ENCODE measurements at places on chromosomes 3 and 15. TPM values are rescaled to one million over a fixed set of nuclear protein-coding genes. Genes with fewer than 3 reads are reported as not detected.

The PRR20G gene
- not detected for total RNA-seq

The ALCAM gene
- total RNA-seq, result 93.7 TPM

The ADAMTS9 gene
- total RNA-seq, result 4.0 TPM

The ANXA2 gene
- 3,434 TPM for total RNA-seq

The PTH1R gene
- not detected for total RNA-seq

The VILL gene
- total RNA-seq, result 0.16 TPM

The CLEC3B gene
- 11.6 TPM for total RNA-seq

The WDR49 gene
- total RNA-seq, result not detected

The MRAS gene
- total RNA-seq, result 75.6 TPM

The ZNF80 gene
- not detected for total RNA-seq

The PAK6 gene
- 0.09 TPM for total RNA-seq

The MNS1 gene
- total RNA-seq, result 8.4 TPM

- no peak for DNase-seq
- peaks cover 6% of the 10 kb centered on the region for H3K27me3 ChIP-seq
- peak overlapping the region; percentile 99 for H3K27ac ChIP-seq
- H3K36me3 ChIP-seq, result peaks cover 65% of the 10 kb centered on the region
- peaks cover 18% of the 10 kb centered on the region for H3K4me1 ChIP-seq
- peak overlapping the region; percentile 84 for H3K4me3 ChIP-seq
Measured at GRCh38 chr3:186784820-186785494, 1.6 kb downstream of the EIF4A2 start.

DNA sequence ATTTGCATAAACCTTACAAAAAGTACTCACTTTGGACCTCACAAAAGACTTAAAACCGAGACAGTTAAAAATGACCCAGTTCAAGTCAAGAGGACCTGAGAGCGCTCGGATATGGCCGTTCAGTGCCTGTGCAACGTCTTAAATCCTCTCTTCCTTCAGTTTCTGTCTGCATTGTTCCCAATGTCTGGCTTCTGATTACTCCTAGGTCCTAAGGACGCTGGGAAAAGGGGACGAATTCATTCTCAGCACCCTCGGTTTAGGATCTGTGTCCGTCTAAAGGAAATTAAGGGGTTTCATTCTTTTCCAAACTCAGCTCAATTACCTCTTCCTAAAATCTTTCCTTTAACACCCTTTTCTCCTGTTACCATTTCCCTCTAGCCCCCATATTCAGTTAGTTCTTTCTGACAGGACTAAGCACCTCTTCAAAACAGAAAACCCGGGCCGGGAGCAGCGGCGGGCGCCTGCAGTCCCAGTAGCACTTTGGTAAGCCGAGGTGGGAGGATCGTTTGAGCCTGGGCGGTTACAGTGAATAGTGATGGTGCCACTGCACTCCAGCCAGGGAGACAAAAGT lies 970 bp downstream of the DPPA4 start:
- H3K4me1 ChIP-seq, result no peaks in the 10 kb centered on the region
- H3K36me3 ChIP-seq, result no peaks in the 10 kb centered on the region
- DNase-seq, result no peak
- H3K27me3 ChIP-seq, result no peaks in the 10 kb centered on the region

- H3K27ac ChIP-seq, result no peak overlapping the region
- peaks cover 13% of the 10 kb centered on the region for H3K4me1 ChIP-seq
- no peaks in the 10 kb centered on the region for H3K36me3 ChIP-seq
- H3K4me3 ChIP-seq, result no peak overlapping the region
- 0 out of 2 replicates have a peak, but pooled peaks cover 6% of the 10 kb centered on the region for H3K27me3 ChIP-seq
Measured at GRCh38 chr15:47411733-47412132, 305.6 kb upstream of the SEMA6D start.

- H3K27me3 ChIP-seq, result no peaks in the 10 kb centered on the region
- peaks cover 76% of the 10 kb centered on the region for H3K4me1 ChIP-seq
- H3K4me3 ChIP-seq, result no peak overlapping the region
- no peak for DNase-seq
Measured at GRCh38 chr15:67110958-67111864, 45.8 kb downstream of the SMAD3 start.

DNA sequence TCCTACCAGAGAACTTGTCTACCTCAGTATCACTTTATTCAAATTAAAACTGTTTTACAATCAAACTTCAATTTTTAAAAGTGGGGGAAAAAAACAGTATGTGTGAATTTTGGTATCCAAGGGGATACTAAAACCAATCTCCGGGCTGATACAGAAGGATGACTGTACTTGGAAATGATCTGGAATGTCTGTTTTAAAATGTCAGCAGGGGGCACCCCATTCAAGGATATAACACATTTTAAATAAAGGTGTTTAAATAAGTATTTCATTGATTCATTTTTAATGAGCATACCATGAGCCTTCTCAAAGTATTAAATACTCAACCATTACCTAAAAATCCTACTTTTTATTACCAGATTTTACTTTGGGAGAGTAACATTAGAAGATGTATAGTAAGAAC lies 67.9 kb downstream of the ULK4 start:
- H3K36me3 ChIP-seq, result no peaks in the 10 kb centered on the region
- DNase-seq, result no peak
- no peak overlapping the region for H3K4me3 ChIP-seq
- no peaks in the 10 kb centered on the region for H3K27me3 ChIP-seq
- H3K4me1 ChIP-seq, result no peaks in the 10 kb centered on the region
- H3K27ac ChIP-seq, result no peak overlapping the region

- H3K4me3 ChIP-seq, result no peak overlapping the region
- H3K4me1 ChIP-seq, result no peaks in the 10 kb centered on the region
- no peaks in the 10 kb centered on the region for H3K36me3 ChIP-seq
- H3K27me3 ChIP-seq, result no peaks in the 10 kb centered on the region
- H3K27ac ChIP-seq, result no peak overlapping the region
Measured at GRCh38 chr3:161941891-161942290, 445.3 kb downstream of the OTOL1 start.

DNA sequence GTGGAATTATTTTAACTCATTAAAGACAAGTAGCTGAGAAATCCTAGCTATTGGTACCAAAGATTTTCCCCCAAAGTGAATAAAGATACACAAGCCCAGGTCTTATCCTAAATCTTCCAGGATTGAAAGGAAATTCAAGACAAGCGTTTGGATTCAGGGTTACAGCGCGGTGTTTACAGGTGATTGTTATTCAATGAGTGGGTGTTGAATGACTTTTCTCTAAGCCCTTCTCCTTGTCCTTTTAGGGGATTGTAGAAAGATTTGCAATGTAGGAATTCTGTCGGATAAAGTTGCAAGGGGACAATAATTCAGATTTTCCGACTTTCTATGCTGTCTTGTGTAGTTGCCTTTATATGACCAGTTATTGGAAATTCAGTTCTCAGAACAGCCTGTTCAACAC lies 57.2 kb downstream of the USP13 start:
- peaks cover 33% of the 10 kb centered on the region for H3K36me3 ChIP-seq
- H3K27me3 ChIP-seq, result no peaks in the 10 kb centered on the region
- no peak overlapping the region for H3K4me3 ChIP-seq
- no peak overlapping the region for H3K27ac ChIP-seq
- H3K4me1 ChIP-seq, result peaks cover 42% of the 10 kb centered on the region
- DNase-seq, result no peak

GRCh38 chr3:55978953-55979352 lies 489.3 kb downstream of the ERC2 start:
- DNase-seq, result no peak
- no peak overlapping the region for H3K4me3 ChIP-seq
- no peaks in the 10 kb centered on the region for H3K27me3 ChIP-seq
- H3K36me3 ChIP-seq, result no peaks in the 10 kb centered on the region

DNA sequence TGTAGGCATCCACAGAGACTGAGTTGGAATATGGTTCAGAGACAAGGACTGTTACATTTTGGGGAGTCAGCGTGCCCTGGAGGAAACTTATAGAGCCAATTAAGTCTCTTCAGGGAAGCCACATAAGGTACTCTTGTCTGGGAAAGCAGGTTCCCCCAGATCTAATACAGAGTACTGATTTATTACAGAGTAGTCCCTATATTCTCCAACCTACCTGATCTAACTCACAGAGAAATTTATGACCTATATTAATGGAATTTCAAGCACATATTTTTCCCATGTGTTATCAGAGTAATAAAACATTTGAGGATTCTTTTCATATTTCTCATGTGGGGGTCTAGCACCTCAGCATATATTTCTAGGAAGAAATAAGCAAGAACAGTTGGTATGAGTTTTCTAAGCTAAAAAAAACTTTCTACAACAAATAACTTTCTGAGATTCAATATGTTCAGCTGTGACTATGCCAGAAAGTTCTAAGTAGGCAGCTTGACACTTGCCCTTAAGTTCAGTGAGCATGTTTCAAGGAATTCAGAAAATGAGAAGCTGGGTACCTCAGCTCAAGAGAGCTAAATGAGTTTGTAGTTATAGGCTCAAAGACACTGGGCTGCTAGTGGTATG lies 75.3 kb upstream of the COL8A1 start:
- H3K27ac ChIP-seq, result peak overlapping the region; percentile 55
- no peaks in the 10 kb centered on the region for H3K27me3 ChIP-seq
- H3K4me1 ChIP-seq, result peaks cover 12% of the 10 kb centered on the region
- H3K4me3 ChIP-seq, result no peak overlapping the region
- H3K36me3 ChIP-seq, result no peaks in the 10 kb centered on the region

DNA sequence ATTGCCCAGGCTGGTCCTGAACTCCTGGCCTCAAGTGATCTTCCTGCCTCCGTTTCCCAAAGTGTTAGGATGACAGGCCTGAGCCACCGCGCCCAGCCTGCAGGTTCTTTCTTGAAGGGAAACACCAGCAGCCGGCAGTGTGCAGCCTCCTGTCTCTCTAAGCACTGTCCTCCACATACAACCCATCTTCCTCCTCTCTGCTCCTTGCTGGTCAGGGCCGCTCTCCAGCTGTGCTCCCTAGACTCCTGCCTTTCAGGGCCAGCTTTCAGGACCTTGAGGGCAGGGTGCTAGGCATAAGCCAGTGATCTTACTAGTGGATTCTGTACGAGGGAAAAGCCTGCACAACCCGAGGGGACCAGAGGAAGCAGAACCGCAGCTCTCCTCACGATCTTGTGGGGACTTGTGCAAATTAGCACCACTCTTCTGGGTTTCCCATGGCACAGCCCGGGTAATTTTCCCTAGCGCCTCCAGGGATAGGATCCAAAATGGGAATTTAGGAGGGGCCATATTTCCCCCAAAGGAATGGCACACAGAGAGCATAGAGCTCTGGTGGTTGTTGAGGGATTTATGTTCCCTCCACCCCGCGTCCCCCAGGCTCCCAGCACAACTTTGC lies 18.2 kb upstream of the CORO2B start:
- no peaks in the 10 kb centered on the region for H3K36me3 ChIP-seq
- H3K4me1 ChIP-seq, result peaks cover 7% of the 10 kb centered on the region
- peaks cover 3% of the 10 kb centered on the region for H3K27me3 ChIP-seq
- no peak overlapping the region for H3K4me3 ChIP-seq
- DNase-seq, result no peak
- no peak overlapping the region for H3K27ac ChIP-seq

DNA sequence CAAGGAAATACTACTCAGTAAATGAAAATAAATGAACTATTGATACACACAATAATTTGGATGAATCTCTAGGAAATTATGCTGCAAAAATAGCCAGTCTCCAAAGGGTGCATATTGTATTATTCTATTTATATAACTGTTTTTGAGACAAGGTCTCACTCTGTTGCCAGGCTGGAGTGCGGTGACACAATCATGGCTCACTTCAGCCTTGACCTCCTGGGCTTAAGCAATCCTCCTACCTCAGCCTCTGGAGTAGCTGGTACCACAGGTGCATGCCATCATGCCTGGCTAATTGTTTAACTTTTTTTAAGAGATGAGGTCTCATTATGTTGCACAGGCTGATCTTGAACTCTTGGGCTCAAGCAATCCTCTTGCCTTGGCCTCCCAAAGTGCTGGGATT lies 12.5 kb downstream of the KLHDC8B start:
- H3K36me3 ChIP-seq, result no peaks in the 10 kb centered on the region
- H3K4me3 ChIP-seq, result no peak overlapping the region
- no peak overlapping the region for H3K27ac ChIP-seq
- H3K27me3 ChIP-seq, result no peaks in the 10 kb centered on the region
- no peaks in the 10 kb centered on the region for H3K4me1 ChIP-seq
- no peak for DNase-seq

DNA sequence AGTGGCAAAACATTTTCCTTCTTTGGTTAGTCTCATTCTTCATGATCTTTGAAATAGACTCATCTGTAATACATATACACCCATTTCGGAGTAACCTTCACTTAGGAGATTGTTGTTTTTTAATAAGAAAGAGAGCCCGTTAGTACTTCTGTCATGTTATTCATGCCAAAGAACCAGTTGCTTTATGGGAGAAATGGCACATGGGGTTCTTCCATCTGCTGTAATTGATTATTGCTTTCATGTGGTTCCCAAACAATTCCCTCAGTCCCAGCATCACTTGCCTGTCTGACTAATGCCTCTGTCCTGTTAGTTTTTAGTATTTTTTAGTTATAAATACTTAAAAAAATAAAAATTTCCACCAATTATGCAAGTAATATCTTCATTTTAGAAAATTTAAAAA lies 33.8 kb upstream of the FAH start:
- H3K4me3 ChIP-seq, result no peak overlapping the region
- H3K27me3 ChIP-seq, result no peaks in the 10 kb centered on the region
- DNase-seq, result no peak
- H3K36me3 ChIP-seq, result peaks cover 18% of the 10 kb centered on the region
- peaks cover 8% of the 10 kb centered on the region for H3K4me1 ChIP-seq

GRCh38 chr15:68981941-68982340 lies 32.6 kb upstream of the NOX5 start:
- H3K27ac ChIP-seq, result no peak overlapping the region
- no peaks in the 10 kb centered on the region for H3K36me3 ChIP-seq
- 0 out of 2 replicates have a peak, but pooled peaks cover 3% of the 10 kb centered on the region for H3K27me3 ChIP-seq
- H3K4me1 ChIP-seq, result no peaks in the 10 kb centered on the region

DNA sequence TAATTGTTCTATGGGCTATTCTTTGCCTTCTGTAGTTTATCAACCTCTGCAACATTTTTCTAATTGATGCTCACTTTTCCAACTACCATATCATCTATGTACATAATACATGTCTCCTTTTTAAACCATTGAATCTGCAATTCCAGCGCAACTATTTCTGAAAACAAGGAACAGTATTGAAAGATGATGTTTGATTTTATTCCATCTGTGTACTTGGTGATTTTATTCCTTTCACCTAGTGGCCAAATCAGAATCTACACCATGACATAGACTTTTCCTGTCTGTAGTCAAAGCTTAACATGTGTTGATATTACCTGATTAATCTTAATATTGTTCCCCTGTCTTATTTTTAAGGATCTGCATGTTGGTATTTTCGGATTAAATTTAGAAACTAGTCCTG lies 13.0 kb downstream of the NKTR start:
- no peak for DNase-seq
- H3K36me3 ChIP-seq, result peaks cover 35% of the 10 kb centered on the region
- H3K4me3 ChIP-seq, result no peak overlapping the region
- no peaks in the 10 kb centered on the region for H3K4me1 ChIP-seq
- H3K27ac ChIP-seq, result no peak overlapping the region
- H3K27me3 ChIP-seq, result no peaks in the 10 kb centered on the region

GRCh38 chr3:147361454-147362420 lies 44.6 kb downstream of the ZIC4 start:
- no peaks in the 10 kb centered on the region for H3K36me3 ChIP-seq
- peak; percentile 11 for DNase-seq
- no peak overlapping the region for H3K4me3 ChIP-seq
- no peak overlapping the region for H3K27ac ChIP-seq

- no peak for DNase-seq
- H3K27me3 ChIP-seq, result no peaks in the 10 kb centered on the region
- H3K4me1 ChIP-seq, result peaks cover 22% of the 10 kb centered on the region
- no peak overlapping the region for H3K27ac ChIP-seq
- H3K36me3 ChIP-seq, result no peaks in the 10 kb centered on the region
Measured at GRCh38 chr15:56774356-56774755, 41.0 kb upstream of the ZNF280D start.

All from SJSA1 (cell line).